ENCODE measurements at places on chromosomes 7 and 10.

- DNase-seq: no peak
Observed at GRCh38 chr7:68725843-68726785, 872.2 kb upstream of the AUTS2 start.

DNA sequence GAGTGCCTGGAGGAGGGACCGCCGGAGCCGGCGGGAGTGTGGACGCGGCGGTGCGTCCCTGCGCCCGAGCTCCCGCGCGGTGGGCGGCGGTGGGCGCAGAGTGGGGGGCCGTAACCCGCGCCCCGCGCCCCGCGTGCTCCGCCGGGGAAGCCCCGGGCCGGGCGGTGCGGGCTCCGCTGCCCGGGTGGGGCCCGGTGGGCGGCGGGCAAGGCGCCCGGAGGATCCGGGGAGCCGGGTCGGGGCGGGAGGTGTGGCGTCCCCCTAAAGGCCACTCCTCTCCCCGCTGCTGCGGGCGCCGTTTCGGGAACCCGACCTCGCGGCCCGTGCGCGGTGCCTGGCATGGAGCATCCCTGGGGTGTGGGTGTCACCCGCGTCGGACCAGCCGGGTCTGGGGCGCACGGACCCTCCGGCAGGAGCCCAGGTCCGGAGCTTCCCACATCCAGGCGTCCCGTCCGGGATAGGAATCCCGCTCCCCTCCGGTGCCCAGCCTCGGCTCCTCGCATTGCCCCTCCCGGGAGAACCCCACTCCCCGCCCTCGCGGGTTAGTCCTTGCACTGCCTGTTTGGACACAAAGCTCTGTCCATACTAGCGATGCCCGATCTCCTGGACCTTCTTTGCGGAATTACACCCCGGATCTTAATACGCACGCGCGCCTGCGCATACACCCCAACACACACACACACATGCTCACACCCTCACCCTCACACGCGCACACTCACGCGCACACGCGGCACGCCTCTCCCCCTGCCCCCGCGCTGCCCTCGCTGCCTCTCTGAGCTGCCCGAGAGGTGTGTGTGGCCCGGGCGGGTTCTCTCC, 723 bp downstream of the MTURN start:
- DNase-seq: peak; percentile 74

DNA sequence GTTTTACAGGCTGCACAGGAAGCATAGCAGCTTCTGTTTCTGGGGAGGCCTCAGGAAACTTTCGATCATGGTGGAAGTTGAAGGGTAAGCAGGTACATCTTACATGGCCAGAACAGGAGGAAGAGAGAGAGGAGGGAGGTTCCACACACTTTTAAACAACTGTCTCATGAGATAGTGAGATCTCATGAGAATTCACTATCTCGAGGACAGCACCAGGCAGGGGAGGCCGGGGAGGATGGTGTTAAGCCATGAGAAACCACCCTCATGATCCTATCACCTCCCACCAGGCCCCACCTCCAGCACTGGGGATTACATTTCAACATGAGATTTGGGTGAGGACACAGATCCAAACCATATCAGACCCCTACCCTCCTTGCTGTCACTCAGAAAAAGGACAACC, 23.7 kb downstream of the ZNF503 start:
- no peak for DNase-seq

DNA sequence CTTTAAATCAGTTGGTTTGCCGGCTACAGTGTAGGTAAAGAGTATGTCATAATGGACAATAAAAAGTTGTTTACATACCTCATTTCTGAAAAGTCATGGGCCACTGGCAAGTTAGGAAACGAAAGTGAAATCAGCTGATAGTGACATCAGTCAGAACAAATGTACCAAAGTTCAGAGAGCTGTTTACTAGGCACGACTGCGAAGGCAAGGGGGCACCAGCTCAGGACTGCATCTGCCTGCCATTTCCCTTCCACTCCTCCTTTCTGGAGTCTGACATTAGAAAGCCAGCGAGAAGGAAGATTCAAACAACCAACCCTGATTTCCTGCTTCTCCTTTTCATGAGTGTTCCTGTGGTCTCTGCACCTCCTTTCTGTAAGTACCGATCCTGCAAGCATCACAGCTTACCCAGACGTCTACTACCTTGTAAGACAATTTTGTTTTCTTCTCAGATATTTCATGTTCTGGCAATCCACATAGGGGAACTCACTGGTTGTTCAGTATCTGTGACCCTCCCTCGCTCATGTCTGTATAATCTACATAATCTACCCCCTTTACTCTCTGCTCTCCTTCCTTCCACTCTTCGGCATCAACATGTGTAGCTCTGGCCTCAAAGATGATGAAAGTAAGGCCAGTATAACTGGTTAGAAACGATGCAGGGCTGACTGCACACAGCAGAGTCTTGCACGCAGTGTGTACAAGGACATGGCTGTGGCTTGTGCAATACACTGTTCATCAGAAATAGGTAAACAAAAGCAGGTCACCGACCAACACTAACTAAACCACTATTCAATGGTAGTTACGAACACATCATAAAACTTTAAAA, at the start of gene TMEM140:
TMEM140 (plus strand) TSS at position 174 of the 823 bp plus-strand sequence. CDS start 16,370 bp downstream, outside the sequence.
- peak; percentile 76 for DNase-seq

GRCh38 chr7:103446049-103446520, at the start of gene SLC26A5:
Gene SLC26A5 (minus strand): TSS chr7:103446207. CDS start chr7:103421514, 24,693 bp downstream.
- no peak for DNase-seq

DNA sequence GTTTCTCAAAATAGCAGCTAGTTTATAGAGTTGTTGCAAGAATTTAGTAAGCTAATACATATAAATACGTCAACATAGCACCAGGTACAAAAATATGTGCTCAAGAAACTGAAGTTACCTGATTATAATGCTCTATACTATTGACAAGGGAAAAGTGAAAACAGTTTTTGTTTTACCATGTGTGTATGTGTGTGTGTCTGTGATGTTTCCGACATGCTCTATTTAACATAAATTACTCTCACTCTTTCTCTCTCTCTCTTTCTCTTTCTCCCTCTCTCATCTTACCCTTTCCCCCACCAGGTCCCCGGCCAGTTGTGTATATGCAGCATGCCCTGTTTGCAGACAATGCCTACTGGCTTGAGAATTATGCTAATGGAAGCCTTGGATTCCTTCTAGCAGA, 4.3 kb downstream of the LIPN start:
- no peak for DNase-seq

GRCh38 chr7:116395141-116395791, 104.3 kb upstream of the CAV2 start:
- no peak for DNase-seq

- DNase-seq: peak; percentile 56
Observed at GRCh38 chr10:69716711-69717560, 84.8 kb upstream of the COL13A1 start.

DNA sequence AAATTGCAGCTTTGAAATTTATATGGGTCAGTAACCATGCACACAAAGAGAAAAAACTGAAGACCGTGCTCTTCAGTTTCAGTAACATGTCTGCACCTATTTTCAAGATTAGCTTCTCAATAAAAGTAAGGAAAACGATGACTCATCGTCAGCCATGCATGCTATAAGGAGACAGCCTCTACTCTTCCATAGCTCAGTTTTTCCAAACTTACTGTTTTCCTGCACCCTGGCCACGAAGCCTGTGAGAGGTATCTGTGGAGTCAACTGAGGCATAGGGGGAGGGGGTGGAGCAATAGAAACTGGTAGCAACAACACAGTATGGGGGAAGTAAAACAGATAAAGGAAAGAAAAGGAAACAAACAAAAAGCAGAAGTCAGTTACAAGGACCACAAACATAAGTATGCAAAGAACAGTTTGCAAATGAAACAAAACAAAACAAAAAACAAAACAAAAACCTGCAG, 58.0 kb downstream of the PDSS1 start:
- no peak for DNase-seq

DNA sequence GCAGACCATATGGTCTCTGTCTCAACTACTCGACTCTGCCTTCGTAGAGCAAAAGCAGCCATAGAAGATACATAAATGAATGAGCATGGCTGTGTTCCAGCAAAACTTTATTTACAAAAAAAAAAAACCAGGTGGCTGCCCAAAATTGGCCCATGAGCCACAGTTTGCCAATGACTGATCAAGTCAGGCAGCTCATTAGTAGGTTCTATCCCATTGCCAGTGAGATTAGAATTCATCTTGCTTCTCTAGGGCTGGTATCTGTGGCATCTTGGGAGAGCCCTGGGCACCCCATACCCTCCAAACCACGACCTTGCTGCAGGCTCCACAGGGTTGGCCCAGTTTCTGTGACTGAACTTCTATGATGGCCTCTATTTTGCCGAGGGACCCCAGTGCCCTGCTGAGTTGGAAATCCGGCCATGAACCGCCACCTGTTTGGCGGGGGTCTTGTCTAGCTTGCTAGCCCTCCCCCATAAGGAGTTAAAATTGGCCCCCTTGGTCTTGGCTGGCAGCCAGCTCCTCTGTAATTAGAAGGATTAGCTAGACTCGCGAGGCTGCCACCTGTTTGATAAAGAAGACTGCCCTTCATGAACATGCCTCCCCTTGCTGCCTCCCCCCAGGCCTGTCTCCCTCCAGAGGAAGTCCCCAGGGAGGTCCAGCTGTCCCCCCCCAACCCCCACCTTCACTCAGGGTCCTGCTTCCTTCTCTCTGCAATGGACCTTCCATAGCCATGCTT, 83.9 kb downstream of the CHN2 start:
- DNase-seq: no peak

DNA sequence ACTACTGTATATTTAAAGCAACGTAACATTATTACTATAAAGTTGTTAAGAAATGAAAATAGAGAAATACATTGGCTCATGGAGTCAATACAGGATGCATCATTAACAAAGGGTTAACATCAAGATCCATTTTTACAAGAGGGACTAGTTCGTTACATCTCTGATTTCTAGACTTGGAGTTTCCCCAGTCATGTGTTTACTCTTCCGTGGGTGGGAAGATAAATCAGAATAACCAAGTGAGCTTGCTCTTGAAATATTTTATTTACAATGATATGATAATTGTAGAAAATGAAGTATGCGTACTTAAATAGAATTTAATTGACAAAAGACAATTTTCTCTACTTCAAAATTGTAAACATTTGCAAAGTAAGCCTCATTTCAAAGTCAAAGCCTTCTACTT, 1.0 kb upstream of the PRKAR2B start:
- DNase-seq: no peak

GRCh38 chr10:109882251-109883057, 40.9 kb downstream of the XPNPEP1 start:
- no peak for DNase-seq

DNA sequence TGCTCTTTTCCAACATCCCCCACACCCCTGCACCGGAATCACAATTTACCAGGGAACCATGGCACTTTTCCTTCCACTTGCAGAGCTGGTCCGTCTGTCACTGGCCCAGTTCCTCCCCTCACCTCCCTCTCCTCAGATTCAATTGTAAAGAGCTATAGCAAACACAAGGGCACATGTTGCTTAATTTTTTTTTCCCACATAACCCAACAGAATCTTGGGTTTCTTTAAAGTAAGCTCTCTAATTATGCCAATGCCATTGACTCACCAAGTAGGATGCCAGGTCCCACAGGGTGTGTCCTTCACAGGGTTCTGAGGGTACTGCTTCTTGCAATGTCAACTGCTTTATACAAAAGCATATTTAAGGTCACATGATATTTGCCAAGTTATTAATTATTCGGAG, 262.2 kb downstream of the AUTS2 start:
- no peak for DNase-seq

- DNase-seq: no peak
Observed at GRCh38 chr10:30118590-30118989, 59.2 kb upstream of the JCAD start.

- DNase-seq: no peak
Observed at GRCh38 chr10:103881416-103882284, 26.3 kb upstream of the SH3PXD2A start.

- peak; percentile 3 for DNase-seq
Observed at GRCh38 chr10:132518572-132519381, 18.8 kb upstream of the INPP5A start.

- no peak for DNase-seq
Observed at GRCh38 chr7:37770838-37771237, 77.6 kb upstream of the NME8 start.

DNA sequence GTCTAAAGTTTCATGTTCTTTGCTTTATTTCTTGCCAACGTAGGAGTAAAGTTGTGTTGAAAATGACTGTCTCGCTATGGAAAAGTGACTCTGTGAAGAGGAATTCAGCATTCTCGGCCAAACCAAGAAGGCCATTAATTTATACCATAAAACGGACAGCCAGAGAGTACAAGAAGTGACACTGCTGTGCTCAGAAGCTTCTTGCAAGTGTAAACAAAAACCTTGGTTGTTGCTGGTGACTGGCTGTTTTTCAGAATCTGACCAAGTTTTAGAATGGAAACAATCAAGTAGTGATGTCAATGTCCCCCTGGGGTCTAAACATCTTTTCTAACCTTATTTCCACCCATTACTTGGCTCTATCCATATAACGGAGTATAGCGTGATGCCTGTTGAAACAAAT, 201.9 kb downstream of the INHBA start:
- no peak for DNase-seq

DNA sequence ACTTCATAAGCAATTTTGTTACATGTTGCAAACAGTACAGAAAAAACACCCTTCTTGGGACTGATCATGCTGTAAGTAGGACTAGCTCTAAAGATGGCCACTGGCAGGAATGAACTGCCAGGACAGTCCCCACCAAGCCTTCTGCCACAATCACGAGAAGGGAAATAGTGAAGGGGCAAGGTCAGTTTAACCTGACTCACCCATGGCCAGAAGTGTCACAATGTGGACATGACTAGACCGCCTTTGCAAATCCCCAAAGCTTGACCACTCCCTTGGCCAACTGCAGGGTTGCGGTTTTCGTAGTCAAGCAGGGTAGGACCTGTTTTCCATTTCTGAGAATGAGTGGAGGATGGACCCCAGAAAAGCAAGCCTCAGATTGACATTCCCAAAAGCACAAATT, 19.4 kb upstream of the FRAT2 start:
- DNase-seq: no peak

DNA sequence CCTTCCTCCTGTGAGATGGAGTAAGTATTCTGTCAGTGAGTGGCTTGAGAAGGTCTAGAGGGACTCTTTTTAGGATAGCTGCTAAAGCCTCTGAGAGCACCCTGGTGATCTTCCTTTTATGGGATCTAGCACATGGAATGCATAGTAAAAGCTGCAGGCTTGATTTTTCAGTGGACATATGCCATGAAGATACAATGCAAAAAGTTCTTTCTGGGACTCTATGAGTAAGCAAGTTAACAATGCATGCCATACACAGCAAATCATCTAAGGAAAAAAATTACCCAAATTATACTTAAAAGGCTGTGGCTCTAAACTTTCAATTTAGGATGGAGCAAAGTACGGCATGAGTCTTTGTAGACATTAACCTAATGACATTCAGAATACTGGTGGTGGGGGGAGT, 154.5 kb downstream of the SGMS1 start:
- no peak for DNase-seq

DNA sequence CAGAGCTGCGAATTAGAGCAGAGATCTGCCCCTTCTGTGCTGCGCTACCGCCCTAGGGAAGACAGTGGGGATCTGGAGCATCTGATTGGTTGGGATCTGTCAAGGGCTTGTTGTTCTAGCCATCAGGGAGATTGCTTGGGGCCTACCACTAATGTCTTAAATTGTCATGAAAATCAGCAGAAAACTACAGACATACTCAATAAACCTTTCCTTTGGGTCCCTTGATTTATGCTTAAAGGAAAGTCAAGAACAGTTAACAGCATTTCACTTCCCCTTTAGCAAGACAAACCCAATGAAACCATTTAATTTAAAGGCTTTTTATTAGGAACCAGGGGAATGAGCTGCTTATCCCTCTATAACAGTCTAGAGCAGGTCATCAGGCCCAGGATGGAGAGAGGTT, 10.0 kb downstream of the SLC25A28 start:
- no peak for DNase-seq

All from CD8-positive, alpha-beta T cell (primary cell).